ENCODE measurements at places on chromosomes 6 and 20. TPM values are rescaled to one million over a fixed set of nuclear protein-coding genes. Genes with fewer than 3 reads are reported as not detected.

COL9A3 gene
- 0.17 TPM for total RNA-seq

ANKRD66 gene
- not detected for total RNA-seq

TREML1 gene
- total RNA-seq = not detected

FRK gene
- total RNA-seq = 0.33 TPM

Measured in fibroblast of lung (primary cell).